Glutamatergic neuron (in vitro differentiated cells): ENCODE measurements at places on chromosomes 5 and 9.

DNA sequence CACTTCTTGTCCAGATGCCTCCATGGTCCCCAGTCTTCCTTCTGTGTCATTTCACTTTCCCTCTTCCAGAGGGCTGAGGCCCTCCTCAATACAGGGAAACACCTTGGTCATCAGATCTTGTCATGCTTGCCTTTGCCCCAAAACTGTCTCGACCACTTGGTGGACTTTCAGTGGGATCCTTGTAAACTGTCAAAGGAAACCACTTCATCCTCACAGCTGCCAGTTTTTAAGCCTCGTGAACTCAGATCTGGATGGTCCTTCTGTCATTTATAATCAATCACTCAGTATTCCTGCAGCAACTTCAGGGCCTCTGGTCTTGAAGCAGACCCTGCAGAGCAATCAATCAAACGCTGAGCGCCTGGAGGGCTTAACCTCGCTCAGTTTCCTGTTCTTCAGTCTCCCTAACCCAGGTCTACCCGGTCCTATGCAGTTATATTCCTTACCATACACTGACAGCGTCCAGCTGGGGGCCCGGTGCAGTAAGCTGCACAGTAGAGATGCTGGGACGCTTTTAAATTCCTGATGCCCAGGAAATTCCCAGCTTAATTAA is 74.6 kb downstream of the GOLPH3 start:
- DNase-seq: no peak

- peak; percentile 27 for DNase-seq
Observed at GRCh38 chr5:14663734-14664269, 716 bp upstream of the OTULIN start.

GRCh38 chr9:100449420-100449819 is 22.5 kb downstream of the MSANTD3 start:
- no peak for DNase-seq

DNA sequence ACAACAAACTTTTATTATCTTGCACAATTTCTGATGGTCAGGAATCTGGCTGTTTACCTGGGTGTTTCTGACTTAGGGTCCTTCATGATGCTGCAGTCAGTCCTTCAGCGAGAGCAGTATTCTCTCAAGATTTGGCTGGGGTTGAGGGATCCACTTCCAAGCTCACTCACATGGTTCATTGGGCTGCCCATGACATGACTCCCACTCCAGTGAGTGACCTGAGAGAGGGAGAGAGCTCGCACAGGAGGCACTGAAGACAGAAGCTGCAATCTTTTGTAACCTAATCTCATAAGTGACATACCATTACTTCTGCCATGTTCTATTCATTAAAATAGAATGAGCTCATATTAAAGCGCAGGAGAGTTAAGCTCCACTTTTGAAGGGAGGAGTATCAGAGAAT is 212.6 kb downstream of the SPATA31D1 start:
- no peak for DNase-seq

- DNase-seq: no peak
Observed at GRCh38 chr5:42881416-42882117, 69.9 kb upstream of the SELENOP start.

- DNase-seq: no peak
Observed at GRCh38 chr9:137397675-137398423, 25.1 kb downstream of the EXD3 start.

GRCh38 chr5:16558984-16559629 is 57.7 kb downstream of the RETREG1 start:
- no peak for DNase-seq

DNA sequence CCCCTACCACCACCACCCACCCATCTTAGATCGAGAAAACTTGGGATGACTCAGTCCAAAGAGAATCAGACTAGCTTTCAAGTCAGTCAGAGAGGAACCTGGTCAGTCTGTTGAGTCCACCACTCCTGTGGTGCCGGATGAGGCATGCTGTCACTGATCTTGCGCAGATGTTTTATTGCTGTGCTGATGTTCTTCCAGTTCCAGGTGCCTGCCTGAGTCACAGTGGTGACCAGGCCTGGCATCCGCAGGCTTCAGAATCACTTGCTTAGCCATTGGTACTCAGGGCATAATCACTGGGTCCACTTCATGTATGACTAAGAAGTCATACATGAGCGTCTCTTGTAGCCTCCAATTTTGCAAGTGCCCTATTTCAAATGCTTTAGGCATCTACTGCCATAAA is 114.1 kb downstream of the MUSK start:
- no peak for DNase-seq

- no peak for DNase-seq
Observed at GRCh38 chr5:180119031-180119902, 47.7 kb upstream of the RNF130 start.

- DNase-seq: no peak
Observed at GRCh38 chr9:134028575-134029247, 3.4 kb downstream of the BRD3OS start.

DNA sequence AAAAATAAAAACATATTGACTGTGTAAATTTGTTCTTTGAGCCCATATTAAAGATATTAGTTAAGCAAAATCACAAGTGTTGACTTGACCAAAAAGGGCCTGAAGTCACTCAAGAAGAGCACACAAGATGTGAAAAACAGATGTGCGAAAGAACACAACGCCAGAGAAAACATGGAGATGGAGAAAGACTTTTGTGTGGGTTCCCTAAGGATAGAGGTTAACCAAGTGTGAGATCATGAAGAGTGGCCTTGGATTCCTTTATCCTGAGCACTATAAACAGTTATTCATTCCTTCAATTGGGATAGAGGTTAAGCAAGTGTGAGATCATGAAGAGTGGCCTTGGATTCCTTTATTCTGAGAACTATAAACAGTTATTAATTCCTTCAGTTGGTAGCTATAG is 361.8 kb downstream of the CDH18 start:
- no peak for DNase-seq

- no peak for DNase-seq
Observed at GRCh38 chr9:87107072-87107471, 159.8 kb upstream of the GAS1 start.

DNA sequence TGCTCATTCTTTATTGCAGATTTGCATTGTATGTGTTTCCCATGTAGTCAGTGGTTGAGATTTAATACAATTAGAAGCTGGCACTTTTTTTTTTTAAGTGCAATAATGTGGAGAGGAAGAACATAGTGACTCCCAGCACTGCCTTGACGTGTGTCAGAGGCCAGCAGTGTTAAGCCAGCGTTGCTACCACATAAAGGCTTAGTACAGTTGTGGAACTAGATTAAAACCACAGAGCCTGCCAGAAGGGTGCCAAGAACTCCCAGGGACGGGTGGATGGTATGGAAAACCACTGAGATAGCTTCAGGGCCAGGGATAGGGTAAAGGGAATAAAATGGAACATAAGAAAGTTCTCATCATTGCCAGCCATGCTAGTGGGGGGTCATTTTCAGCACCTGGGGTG is 142.9 kb downstream of the TRIO start:
- no peak for DNase-seq

DNA sequence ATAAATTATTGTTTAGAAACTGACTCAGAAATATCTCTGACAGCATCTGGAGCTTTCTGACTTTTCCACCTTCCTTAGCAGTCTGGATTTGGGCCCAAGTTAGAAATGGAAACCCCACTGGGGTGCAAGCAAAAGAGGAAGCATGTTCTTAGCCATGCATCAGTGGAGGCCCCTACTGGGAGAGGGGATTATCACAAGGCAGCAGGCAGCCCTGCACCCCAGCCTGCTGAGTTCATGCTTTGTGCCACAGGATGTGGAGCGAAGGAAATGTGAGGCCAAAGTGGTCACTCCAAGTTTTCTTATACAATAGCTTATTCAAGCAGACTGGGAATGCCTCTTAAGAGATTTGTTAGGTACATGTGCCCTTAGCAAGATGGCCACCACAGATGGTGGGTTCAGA is 146.5 kb upstream of the TLX3 start:
- DNase-seq: peak; percentile 59

- DNase-seq: no peak
Observed at GRCh38 chr5:169248996-169249395, 51.9 kb downstream of the SLIT3 start.

- DNase-seq: no peak
Observed at GRCh38 chr5:69030358-69031062, 63.3 kb upstream of the SLC30A5 start.

DNA sequence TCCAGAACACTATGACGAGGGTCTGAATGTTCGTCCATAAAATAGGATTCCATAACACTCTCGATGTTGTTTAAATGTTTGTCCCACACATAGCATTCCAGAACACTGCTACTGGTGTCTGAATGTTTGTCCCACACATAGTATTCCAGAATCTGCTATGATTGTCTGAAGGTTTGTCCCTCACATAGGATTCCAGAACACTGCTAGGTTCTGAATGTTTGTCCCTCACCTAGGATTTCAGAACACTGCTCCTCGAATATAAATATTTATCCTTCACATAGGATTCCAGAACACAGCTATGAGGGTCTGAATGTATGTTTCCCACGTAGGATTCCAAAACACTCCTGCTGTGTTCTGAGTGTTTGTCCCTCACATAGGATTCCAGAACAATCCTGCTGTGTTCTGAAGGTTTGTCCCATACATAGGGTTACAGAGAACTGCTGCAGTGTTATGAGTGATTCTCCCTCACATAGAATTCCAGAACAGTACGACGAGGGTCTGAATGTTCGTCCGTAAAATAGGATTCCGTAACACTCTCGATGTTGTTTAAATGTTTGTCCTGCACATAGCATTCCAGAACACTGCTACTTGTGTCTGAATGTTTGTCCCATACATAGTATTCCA is 215.3 kb downstream of the FOXD4L6 start:
- no peak for DNase-seq

GRCh38 chr5:98796197-98796972 is 22.9 kb downstream of the RGMB start:
- peak; percentile 25 for DNase-seq

GRCh38 chr5:34531751-34532360 is 124.3 kb upstream of the RAI14 start:
- no peak for DNase-seq

DNA sequence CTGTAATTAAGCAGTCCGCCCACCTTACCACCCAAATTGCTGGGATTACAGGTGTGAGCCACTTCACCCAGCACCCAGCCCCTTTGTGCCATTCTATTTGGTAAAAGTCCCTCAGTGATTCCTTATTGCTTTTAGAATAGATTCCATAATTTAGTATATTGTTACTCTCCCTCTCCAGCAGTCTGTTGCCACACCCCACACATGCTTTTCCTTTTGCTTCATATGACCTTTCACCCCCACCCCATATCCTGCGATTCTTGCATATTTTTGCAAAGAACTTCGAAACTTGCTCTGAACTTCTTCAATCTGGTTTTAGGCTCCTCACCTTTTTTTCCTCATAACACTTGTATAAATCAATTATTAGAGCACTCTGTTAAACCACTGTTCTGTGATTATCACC is 100.2 kb downstream of the MTREX start:
- DNase-seq: no peak

- no peak for DNase-seq
Observed at GRCh38 chr5:41598011-41598410, 87.6 kb upstream of the PLCXD3 start.

DNA sequence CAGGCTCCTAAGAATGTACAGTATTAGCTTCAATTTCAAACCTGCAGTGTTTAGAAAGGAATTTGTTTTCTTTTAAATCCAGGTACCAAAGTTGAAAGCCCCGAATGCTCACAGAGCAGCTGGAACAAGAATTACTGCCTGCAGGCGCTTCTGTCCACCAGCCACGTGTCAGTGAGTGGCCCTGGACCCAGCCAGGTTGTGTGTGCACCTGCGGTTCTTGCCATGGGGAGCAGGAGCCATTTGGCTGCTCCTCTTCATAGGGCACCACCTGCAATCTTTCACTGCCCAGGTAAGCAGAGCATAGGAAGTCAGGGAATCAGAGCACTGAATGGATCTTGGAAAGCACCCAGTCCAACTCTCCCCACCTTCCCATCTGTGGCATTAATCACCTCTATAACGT is 79.5 kb upstream of the PIP5K1B start:
- DNase-seq: no peak

DNA sequence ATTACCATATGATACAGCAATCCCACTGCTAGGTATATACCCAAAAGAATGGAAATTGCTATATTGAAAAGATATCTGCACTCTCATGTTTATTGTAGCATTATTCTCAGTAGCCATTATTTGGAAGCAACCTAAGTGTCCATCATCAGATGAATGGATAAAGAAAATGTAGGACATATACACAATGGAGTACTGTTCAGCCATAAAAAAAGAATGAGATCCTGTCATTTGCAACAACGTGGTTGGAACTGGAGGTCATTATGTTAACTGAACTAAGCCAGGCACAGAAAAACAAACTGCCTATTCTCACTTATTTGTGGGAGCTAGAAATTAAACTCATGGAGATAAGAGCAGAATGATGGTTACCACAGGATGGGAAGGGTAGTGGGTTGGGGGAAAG is 63.1 kb upstream of the TTC23L start:
- DNase-seq: no peak

GRCh38 chr9:101311758-101312420 is 72.9 kb downstream of the BAAT start:
- DNase-seq: no peak

DNA sequence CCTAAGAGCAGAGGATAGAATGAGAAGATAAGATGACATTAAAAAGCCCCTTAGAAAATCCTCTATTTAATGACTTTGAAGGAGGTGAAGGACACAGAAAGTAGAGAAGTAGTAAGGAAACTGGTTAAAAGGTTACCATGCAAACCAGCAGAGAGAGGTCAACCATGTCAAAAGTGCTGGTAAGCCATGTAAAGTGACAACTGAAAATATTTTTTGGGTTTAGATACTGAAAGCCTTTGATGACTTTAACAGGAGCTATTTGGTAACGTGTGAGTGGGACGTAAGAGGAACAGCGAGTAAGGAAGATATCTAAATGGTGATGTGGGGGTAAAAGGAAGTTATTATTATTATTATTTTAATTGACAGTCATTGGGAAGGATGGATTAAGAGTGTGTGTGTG is 56.9 kb downstream of the MACIR start:
- DNase-seq: no peak

GRCh38 chr5:83528439-83528769 is 56.9 kb downstream of the VCAN start:
- DNase-seq: no peak

DNA sequence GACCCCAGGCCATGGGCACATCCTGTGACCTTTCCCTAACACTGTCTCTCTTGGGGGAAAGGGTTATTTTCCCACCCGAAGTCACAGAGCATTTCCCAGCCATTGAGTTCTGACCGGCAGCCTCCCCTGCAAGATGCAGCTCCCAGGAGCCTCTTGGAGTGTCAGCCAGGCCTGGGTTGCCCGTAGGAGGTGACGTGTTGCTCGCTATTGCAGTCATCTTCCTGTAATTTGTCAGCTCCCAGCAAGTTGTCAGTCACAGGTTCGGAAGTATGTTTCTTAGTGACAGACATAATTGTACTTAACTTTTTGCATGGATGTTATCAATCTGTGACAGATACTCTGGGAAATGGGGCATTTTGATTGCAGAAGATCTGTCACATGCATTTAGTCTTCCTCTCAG is 74.5 kb downstream of the MVB12B start:
- no peak for DNase-seq

GRCh38 chr9:100167176-100167575 is 68.1 kb downstream of the INVS start:
- DNase-seq: no peak

GRCh38 chr9:116499986-116500871 is 186.9 kb upstream of the TRIM32 start:
- DNase-seq: no peak
